ENCODE measurements at places on chromosomes 2 and 18.

DNA sequence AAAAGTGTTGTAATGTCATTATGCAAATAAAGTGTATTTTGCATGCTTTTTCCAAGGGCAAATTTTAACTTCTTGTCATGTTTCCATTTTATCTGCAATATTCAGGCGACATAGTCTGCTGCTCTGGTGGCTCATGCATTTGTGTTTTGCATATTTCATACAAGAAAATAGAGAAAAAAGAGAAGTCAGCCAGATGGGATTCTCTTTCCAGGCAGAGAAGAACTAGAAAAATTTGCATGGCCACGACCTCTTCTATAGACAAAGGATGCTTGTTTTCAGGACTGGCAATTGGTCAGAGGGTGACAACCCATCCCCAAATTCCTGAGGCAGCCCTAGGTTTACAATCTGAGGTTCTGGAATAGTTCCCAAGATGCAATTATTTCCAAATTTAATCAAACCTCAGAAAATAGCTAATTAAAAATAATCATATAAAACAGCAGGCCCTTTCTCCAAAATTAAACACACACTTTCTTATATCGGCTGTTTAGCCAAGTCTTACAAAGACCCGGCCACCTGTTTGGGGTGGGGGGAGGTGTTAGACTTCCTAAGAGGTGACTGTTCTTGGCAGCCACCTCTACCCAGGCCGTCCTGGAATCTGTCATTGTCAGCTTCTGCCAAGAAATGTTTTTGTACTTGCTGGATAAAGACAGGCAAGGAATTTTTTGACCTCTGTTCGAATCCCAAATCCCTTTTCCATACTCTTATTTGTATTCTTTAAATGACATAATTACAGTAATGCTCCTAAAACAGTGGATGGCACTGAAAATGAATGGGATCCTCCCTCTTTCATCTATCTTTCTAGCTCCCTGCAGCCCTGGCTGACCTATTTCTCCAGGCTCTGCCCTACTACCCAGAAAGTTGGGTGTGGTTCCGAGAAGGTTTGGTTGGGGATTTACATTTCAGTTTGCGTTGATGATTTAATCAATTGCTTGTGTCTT lies 20.8 kb upstream of the SOS1 start:
- no peak for DNase-seq

DNA sequence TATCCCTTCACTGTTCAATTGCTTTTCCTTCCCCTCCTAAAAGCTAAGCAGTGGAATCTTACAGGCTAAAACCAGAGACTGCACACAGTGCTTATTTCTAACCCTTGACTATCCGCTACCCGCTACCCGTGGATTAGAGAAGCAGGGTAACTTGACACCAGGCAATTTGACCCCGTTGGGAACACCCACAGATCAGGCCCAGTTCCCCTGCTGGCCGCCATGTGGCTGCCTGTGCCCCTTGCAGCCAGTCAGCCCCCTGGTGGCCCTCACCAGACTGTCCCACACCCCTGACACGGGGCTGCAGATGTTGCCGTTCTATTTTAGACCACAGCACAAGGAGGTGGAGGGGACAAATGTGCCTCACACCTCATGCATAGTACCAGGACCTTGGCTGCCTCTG lies 74.8 kb downstream of the TXNL1 start:
- peak; percentile 84 for DNase-seq

GRCh38 chr2:205130111-205130829 lies 552.0 kb upstream of the NRP2 start:
- no peak for DNase-seq

GRCh38 chr2:53631313-53632125 lies 136.1 kb upstream of the CHAC2 start:
- DNase-seq, result no peak

GRCh38 chr2:233010569-233011267 lies 2.3 kb downstream of the NGEF start:
- no peak for DNase-seq

DNA sequence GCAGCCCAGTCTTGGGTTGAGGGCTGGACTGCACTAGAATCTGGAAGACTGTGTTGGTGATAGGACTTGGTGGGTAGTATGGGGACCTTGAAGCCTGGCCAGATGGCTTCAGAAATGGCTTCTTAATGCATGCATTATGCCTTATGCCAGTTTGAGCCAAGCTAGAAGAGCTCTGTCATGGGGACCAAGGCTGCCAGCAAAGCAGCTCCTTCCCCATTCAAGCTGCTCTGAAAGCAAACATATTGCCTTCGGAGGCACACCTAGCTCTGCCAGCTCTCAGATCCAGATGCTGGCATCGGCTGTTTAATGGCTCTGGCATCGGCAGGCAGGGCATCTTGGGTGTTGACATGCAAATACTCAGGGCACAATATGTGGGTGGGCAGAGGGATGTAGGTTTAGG lies 59.0 kb upstream of the IGFBP5 start:
- DNase-seq, result no peak

Measured in iPS-NIHi11 (cell line).